ENCODE measurements at places on chromosomes 7 and 10.
A peak's percentile ranks its signal among the peaks of the same experiment; 100 is the strongest.

- H3K4me3 ChIP-seq = no peak overlapping the region
- no peak overlapping the region for H3K27ac ChIP-seq
- DNase-seq = peak; percentile 14
- H3K4me1 ChIP-seq = no peaks in the 10 kb centered on the region
- H3K27me3 ChIP-seq = no peaks in the 10 kb centered on the region
Observed at GRCh38 chr7:120805636-120806388, 52.1 kb downstream of the TSPAN12 start.

GRCh38 chr10:88091490-88092061 is 228.2 kb downstream of the PTEN start:
- no peak overlapping the region for H3K4me3 ChIP-seq
- H3K27ac ChIP-seq = no peak overlapping the region
- H3K27me3 ChIP-seq = no peaks in the 10 kb centered on the region
- H3K4me1 ChIP-seq = no peaks in the 10 kb centered on the region

- no peak overlapping the region for H3K27ac ChIP-seq
- H3K27me3 ChIP-seq = no peaks in the 10 kb centered on the region
- no peak overlapping the region for H3K4me3 ChIP-seq
- DNase-seq = no peak
- H3K36me3 ChIP-seq = no peaks in the 10 kb centered on the region
Observed at GRCh38 chr7:114160925-114161324, 242.1 kb upstream of the PPP1R3A start.

GRCh38 chr7:28554802-28555471 is 142.6 kb downstream of the CREB5 start:
- peaks cover 3% of the 10 kb centered on the region for H3K4me1 ChIP-seq
- DNase-seq = no peak
- H3K27me3 ChIP-seq = no peaks in the 10 kb centered on the region
- H3K4me3 ChIP-seq = no peak overlapping the region

- peaks cover 12% of the 10 kb centered on the region for H3K27me3 ChIP-seq
- H3K4me1 ChIP-seq = peaks cover 14% of the 10 kb centered on the region
- no peak overlapping the region for H3K4me3 ChIP-seq
- H3K27ac ChIP-seq = no peak overlapping the region
- no peak for DNase-seq
Observed at GRCh38 chr7:100570954-100571828, 2.5 kb downstream of the SAP25 start.

DNA sequence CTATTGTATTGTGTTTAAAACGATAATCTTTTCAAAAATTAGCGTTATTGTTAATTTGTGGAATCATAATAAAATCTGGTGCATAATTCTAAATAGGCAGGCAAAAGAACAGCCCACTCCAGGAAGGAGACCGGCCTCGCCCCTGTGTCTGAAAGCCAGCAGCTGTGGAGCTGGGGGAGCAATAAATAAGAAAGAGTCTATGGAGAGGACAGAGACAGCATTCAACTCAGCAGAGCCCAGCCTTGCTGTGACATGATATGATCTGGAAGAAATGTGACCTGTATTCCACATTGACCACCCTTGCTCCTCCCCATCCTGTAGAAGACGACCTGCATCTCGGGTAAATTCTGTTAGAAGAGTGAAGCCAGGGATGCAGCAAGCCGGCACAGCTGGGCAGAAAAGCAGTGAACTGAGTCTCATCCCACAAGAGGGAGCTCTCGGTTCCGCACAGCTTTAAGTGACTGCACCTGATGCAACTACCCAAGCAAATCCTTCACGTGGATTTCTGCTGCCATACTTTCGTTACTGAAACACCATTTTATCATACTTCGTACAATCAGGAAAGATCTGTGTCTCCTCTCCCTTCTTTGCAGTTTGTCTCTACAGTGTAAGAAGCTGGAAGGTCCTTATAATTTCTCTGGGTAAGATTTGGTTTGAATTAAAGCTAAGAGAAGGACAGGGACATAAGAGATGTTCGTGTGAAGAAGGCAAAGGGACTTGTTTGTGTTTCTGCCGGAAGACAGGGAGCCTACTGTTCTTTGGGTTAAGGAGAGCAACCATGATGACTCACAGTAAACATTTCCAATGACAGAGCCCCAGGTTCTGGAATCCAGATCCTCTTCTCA is 427.1 kb downstream of the GPAM start:
- H3K27me3 ChIP-seq = no peaks in the 10 kb centered on the region
- no peak overlapping the region for H3K27ac ChIP-seq
- H3K4me3 ChIP-seq = no peak overlapping the region
- H3K36me3 ChIP-seq = no peaks in the 10 kb centered on the region
- H3K4me1 ChIP-seq = no peaks in the 10 kb centered on the region
- DNase-seq = no peak

GRCh38 chr7:151088856-151089699 is 2.8 kb downstream of the AGAP3 start:
- peaks cover 29% of the 10 kb centered on the region for H3K4me1 ChIP-seq
- H3K36me3 ChIP-seq = no peaks in the 10 kb centered on the region
- peak overlapping the region; percentile 75 for H3K4me3 ChIP-seq
- no peak for DNase-seq

- no peaks in the 10 kb centered on the region for H3K4me1 ChIP-seq
- H3K27ac ChIP-seq = no peak overlapping the region
- H3K36me3 ChIP-seq = no peaks in the 10 kb centered on the region
- no peak overlapping the region for H3K4me3 ChIP-seq
- no peaks in the 10 kb centered on the region for H3K27me3 ChIP-seq
Observed at GRCh38 chr10:126301701-126302475, 86.4 kb downstream of the ADAM12 start.

DNA sequence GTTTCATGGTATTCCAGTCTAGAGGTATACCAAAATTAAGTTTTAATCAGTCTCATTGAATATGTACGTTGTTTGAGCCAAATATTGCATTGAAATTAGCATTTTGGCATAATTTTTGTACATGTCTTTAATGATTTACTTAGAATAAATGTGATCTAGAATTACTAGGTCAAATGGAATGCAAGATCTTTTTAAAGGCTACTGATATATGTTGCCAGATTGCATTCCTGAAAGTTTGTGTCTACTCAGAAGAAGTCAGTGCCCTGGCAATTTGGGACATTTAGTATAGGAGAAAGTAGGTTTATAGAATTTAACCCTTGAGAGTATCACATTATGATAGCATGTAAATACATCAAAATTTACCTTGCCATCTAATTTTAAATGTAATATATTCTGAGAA is 32.4 kb downstream of the KMT2E start:
- peak overlapping the region; percentile 10 for H3K27ac ChIP-seq
- H3K4me3 ChIP-seq = no peak overlapping the region
- no peak for DNase-seq
- H3K4me1 ChIP-seq = peaks cover 39% of the 10 kb centered on the region

DNA sequence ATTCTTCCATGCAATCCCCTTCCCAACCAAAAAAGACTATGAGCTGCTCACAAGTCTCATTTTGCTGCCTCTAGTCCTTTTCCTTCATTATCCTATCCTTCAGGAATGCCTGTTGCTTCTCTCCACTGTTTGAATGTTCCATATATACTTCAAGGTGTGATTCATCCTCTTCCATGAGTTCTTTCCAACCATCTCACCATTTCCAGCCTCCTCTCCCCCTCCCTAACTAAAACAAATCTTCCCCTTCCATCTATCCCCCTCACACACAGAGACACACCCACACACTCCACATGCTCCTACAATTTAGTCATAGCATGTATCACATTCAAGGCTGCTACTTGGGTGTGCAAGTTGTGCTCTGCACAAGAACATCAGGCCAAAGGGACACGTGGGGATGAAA is 254.3 kb downstream of the DYNC1I1 start:
- no peaks in the 10 kb centered on the region for H3K4me1 ChIP-seq
- DNase-seq = no peak
- no peaks in the 10 kb centered on the region for H3K27me3 ChIP-seq

Measured in gastrocnemius medialis (tissue), 4 donors.